ENCODE measurements at places on chromosomes 6 and 20.

DNA sequence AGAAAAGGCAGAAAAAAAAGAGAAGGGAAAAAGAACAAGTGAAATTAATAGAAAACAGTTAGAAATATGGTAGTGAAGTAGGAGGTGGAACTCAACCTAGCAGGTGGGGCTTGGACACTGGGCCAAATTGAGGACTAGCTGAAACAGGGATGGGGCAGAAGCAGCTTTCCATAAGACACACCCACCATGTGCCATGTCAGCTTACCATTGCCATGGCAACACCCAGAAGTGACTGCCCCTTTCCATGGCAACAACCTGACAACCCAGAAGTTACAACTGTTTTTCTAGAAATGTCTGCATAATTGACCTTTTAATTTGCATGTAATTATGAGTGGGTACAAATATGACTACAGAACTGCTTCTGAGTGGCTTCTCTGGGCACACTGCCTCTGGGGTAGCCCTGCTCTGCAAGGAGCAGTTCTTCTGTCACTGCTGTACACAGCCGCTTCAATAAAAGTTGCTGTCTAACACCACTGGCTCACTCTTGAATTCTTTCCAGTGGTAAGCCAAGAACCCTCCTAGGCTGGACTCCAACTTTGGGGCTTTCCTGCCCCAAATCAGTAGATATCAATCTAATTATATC lies 35.9 kb upstream of the SLC24A3 start:
- no peak for DNase-seq

DNA sequence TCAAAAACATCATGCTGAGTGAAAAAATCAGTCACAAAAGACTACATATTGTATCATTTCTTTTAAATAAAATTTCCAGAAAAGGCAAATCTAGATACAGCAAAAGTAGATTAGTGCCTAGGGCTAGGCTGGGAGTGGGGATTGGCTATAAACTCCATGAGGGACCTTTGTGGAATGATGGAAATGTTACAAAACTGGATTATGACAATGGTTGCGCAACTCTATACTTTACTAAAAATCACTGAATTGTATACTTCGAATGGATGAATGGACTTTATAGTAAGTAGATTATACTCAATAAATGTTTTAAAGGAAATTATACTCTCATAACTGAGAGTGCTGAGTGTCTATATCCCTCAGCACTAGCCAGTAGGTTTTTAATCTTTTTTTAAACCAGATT lies 4.3 kb downstream of the HMGN3 start:
- DNase-seq: no peak

DNA sequence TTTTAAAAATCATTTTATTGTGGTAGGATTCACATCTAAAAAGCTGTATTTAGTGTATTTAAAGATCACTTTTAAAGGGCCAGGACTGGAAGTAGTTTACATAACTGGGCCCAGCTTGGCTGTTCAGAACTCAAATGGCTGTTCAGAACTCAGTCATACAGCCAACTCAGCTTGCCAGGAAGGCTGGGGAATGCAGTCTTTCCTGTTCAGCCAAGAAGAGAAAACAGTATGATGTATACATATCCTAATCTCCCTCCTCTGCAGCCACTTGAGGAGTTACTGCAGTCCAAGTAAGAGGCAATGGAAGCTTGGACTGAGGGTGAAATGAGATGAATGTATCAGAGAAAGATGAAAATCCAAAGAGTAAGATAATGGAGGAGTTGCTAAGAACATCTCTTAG lies 24.6 kb downstream of the DSTN start:
- no peak for DNase-seq

GRCh38 chr6:36751091-36751490 lies 53.5 kb downstream of the RAB44 start:
- no peak for DNase-seq

DNA sequence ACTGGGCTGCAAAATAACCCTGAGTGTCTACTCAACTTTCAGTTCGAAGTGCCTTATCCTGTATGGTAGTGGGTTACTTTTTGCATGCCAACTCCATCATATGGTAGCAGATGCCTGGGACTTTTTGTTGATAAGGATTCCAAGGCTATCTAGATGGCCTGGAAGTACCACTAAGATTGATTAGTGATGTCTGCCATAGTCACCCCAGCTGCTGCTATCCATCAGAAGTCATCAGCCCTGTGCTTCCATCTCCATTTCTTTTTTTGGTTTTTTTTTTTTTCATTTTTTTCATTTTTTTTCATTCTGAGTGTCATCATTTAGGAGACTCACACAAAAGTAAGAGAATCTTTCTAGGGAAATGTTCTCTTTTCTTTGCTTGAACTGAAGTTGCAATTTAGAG lies 217.4 kb upstream of the PLCB4 start:
- DNase-seq: no peak

- no peak for DNase-seq
Measured at GRCh38 chr6:165952514-165952913, 215.1 kb downstream of the TBXT start.

GRCh38 chr6:114437235-114437634 lies 94.4 kb upstream of the HS3ST5 start:
- DNase-seq: no peak

DNA sequence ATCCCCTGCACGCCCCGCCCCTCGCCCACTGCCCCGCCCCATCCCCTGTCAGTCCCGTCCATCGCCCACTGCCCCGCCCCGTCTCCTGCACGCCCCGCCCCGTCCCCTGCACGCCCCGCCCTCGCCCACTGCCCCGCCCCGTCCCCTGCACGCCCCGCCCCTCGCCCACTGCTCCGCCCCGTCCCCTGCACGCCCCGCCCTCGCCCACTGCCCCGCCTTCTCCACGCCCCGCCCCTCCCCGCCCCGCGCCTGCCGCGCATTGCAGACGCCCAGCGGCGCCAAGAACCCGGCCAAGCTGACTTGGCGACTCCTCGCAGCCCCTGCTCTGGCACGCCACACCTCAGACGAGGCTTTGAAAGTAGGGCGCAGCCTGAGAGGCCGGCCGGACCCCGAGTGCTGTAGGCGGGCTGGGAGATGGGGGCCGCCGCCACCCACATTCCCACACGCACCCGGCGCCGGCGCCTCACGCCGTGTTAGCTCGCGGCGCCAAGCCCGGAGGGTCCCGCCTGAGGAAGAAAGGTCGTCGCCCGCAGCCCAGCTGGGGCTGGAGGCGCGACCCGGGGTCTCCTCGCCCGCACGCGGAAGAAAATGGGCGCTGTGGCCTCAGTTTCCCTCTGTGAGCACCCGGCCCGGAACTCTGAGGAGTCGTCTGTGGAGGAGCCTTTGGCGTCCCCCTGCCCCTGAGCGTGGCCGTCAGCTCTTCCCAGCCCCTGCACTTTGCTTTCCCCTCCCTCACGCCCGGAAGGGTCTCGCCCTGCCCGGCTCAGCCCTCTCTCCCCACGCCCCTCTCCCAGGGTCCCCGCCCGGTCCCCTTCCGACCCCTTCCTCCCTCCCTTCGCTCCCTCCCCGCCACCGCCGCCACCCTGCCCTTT lies at the start of gene RAD21L1:
Gene RAD21L1, plus strand, starts transcription at position 262 of the 872 bp plus-strand sequence. CDS start 2,410 bp downstream, outside the sequence.
- peak; percentile 67 for DNase-seq

DNA sequence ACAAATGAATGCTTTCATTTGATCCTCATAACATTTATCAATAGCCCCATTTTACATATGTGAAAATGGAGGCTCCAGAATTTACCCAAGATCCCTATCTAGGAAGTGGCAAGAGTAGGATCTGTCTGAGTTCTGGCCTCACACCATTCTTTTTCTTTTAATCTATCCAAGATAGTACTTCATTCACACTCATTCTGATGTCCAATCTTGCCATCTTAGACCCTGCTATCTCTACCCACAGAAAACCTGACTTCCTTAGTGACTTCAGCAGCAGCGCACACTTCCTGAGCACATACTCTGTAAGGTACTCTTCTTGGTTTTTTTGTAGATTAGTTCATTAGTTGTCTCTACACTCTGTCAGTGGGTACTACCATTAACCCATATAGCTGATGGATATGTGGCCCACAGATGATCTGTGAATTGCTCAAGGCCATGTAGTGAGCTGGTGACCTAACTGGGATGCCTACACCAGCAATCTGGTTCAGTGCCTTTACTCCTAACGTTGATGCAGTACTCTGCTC lies 36.3 kb downstream of the COX4I2 start:
- no peak for DNase-seq

GRCh38 chr20:13418263-13419229 lies 197.5 kb downstream of the ISM1 start:
- no peak for DNase-seq

DNA sequence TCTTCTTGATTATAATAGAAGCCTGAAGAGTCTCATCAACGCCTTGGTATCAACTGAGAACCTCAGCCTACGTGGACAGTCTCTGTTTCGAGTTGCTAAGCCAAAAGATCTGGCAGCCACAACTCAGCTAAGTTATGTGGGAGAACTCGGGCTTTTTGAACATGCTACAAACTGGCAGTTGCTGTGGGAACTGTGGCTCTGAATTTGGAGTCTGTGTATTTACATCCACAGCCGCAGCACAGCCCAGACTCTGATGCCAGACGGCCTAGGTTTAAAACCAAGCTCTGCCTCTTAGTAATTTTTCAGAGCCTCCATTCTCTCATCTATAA lies 35.8 kb downstream of the RIPOR2 start:
- no peak for DNase-seq

DNA sequence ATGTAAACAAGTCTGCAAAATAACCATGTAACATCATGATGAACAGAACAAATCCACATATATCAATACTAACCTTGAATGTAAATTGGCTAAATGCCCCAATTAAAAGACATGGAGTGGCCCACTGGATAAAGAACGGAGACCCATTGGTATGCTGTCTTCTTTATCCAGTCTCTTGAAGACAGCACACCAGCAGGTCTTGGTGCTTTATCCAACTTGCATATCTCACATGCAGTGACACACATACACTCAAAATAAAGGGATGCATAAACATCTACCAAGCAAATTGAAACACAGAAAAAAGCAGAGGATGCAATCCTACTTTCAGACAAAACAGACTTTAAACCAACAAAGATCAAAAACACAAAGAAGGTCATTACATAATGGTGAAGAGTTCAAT lies 30.3 kb upstream of the EPB41L2 start:
- no peak for DNase-seq

DNA sequence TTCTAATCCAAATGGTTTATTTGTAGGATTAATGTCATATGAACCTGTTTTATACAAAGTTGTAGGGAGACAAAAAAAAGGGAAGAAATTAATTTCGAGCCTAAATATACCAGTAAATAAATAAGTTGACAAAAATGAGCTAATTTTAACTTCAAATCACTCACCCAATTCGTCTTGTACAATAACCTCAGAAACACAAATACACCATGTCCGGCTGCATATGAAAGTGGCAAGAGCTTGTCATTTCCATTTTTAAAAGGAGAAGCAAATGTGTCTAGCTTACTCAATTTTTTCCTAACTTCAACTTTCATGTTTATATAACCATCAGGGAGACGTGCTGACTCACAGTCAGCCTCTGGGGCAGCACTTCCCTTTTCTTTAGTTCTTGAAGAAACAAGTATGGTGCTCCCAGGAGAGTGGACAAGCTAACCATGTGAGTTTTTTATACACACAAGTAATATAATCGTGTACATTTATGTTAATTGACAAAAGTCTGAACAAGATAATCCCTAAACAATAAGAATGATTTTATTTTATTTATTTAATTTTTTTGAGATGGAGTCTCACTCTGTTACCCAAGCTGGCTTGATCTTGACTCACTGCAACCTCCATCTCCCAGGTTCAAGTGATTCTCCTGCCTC lies 55.5 kb upstream of the SGK1 start:
- no peak for DNase-seq

GRCh38 chr6:3616565-3617176 lies 134.8 kb downstream of the PXDC1 start:
- no peak for DNase-seq

DNA sequence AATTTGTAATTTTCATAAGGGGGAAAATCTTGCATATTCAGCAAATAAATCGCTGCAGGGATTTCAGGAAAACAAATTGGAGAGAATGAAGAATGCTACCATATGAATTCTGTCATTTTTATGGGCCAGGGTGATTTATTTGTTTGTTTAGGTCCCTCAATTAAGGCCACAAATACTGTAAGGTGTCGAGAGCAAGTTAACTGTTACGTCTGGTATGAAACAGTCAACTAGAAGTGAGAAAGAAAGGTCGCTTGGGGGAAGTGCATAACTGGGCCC lies 166.9 kb upstream of the TSHZ2 start:
- no peak for DNase-seq

- no peak for DNase-seq
Measured at GRCh38 chr20:460180-460579, 2.2 kb downstream of the TBC1D20 start.

DNA sequence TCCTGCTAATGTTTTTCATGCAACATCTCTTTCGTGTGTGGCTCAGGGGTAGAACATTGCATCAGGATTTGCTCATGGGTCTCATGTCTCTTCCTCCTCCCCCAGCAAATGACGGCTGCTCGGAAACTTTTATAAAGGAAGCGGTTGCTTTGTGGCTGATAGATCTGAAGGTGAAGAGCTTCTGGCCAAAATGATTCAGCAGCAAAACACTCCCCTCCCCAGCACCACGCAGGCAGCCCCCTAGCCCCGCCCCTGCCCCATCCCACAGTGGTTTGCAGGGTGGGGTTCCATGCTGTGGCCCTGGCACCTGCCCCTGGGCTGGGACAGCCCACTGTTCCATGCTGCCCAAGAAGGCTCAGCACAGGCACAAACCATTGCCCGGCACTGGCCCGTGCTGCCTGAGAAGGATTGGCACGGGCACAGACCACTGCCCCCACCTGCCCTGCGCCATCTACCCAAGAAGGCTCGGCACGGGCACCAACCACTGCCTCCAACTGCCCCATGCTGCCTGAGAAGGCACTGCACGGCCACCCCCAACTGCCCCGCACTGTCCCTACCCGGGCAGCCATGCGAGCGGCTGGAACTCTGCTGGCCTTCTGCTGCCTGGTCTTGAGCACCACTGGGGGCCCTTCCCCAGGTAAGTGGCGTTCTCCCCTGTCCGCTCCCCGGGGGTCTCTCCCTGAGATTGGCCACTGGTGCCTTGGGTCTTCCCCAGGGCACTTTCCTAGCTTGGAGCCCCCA lies at the start of gene CST7:
Gene CST7, plus strand, starts transcription at position 331 of the 741 bp plus-strand sequence. Its CDS starts 237 bp downstream, at position 568.
- DNase-seq: peak; percentile 80

GRCh38 chr6:43823879-43824702 lies 54.1 kb downstream of the VEGFA start:
- DNase-seq: no peak

DNA sequence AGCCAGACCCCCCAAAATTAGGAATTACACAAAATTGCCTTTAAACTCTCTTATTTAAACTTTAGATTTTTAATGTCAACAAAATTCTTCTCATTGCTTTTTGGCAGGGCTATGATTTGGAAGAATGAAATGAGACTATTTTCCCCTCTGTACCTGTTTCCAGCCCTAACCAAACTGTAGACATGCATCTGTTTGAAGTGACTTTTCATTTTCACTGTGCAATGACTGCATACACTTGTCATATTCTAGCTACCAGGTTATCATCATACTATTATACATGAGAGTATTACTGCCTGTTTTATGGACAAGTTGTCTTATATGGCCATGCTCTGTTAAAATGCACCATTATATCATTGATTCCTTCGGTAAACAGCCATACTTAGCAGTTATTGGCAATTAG lies 295.2 kb downstream of the TBC1D7 start:
- no peak for DNase-seq

DNA sequence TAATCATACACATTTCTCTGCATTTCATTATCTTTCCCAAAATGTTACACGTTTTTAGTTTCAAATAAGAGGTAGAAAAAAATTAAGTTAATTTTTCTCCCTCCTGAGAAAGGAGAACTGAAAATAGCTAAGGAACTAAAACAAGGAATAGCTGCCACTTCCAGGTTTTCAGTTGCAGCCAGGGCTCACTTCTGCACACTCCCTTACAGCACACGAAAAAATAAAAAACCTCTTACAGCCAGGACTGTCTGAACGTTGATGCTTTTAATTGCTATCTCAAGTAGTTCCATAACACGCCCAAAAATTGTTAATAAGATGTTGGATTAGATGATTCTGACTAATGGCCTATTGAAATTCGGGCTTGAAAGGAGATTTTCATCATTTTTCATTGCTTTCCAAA lies 153.7 kb upstream of the THBS2 start:
- no peak for DNase-seq

All from stimulated activated CD8-positive, alpha-beta memory T cell treated with anti-CD3 and anti-CD28 coated beads, Interleukin-15, amount 100 ng/mL, for 1 hour (primary cell).